ENCODE measurements at places on chromosomes 16 and 17.

- no peak for DNase-seq
Measured at GRCh38 chr16:84826558-84826941, 6.8 kb downstream of the CRISPLD2 start.

- no peak for DNase-seq
Measured at GRCh38 chr17:4510618-4510941, 11.9 kb downstream of the SPNS2 start.

DNA sequence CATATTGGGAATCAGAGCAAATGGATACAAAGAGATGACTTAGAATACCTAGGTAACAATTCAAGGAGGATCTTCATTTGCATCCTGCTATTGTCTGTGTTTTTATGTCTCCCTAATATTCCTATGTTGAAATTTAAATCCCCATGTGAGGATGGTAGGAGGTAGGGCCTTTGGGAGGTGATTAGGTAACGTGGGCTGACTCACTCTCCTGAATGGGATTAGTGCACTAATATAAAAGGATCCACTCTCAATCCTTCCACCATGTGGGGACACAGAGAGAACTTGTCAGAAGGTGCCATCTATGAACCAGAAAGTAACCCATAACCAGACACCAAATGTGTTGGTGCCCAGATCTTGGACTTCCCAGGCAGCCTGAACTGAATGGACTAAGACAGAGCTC, 83.4 kb downstream of the CDH8 start:
- no peak for DNase-seq

GRCh38 chr17:37521821-37522220, 32.1 kb downstream of the DUSP14 start:
- DNase-seq: no peak

GRCh38 chr17:80106176-80106575, 4.8 kb downstream of the GAA start:
- no peak for DNase-seq

GRCh38 chr16:6642271-6642670, 690.4 kb upstream of the RBFOX1 start:
- no peak for DNase-seq

Data from NCI-H2029 treated with DMSO at 0.1 percent for 48 hours (cell line).